Activated T-helper 1 cell treated with Interleukin-2 at 50 U/mL for 16 hours (primary cell): ENCODE measurements at places on chromosomes 13 and 19.
A peak's percentile ranks its signal among the peaks of the same experiment; 100 is the strongest.

DNA sequence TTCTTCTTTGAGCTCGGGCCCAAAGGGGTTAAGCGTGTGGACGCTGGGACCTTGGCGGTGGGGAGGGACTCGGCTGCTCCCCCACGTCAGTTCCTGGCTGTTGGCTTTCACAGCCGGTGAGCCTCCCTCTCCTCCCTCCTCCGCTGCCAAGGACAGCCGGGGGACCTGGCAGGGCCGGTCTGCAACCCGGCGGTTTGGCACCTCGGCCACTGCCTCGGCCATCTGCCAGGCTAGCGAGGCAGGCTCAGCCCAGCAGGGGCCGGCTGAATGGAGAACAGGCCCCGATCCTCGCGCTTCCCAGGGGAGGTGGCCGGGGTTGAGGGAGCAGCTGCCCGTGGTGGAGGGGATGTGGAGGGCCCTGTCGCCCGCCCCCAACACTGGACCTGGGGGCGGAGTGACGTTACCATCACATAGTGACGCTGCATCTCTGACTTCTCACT lies 5.0 kb downstream of the TLE5 start:
- DNase-seq = no peak

DNA sequence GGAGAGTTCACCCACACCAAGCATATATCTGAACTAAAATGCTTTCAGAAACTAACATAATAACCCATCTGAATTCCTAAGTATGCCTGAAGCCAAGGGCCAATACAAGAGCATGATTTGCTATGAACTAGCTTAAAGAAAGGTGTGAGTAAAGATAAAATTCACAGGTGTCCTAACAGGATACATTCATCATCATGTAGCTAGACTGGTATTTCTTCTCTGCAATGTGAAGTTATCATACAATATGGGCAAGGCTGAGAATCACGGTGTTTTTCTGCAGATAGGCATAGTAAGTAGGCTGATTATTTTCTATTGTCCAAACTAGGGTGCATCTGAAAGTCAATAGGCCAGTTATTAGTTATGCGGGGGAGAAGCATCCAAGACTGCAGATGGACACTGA lies 63.1 kb downstream of the STK24 start:
- DNase-seq = no peak

GRCh38 chr13:106696140-106696539 lies 128.2 kb upstream of the ARGLU1 start:
- no peak for DNase-seq

GRCh38 chr19:10975374-10976130 lies 14.7 kb downstream of the SMARCA4 start:
- no peak for DNase-seq

GRCh38 chr19:13100841-13101589 lies 1.6 kb downstream of the LYL1 start:
- no peak for DNase-seq

GRCh38 chr13:57877601-57878000 lies 246.1 kb downstream of the PCDH17 start:
- no peak for DNase-seq

DNA sequence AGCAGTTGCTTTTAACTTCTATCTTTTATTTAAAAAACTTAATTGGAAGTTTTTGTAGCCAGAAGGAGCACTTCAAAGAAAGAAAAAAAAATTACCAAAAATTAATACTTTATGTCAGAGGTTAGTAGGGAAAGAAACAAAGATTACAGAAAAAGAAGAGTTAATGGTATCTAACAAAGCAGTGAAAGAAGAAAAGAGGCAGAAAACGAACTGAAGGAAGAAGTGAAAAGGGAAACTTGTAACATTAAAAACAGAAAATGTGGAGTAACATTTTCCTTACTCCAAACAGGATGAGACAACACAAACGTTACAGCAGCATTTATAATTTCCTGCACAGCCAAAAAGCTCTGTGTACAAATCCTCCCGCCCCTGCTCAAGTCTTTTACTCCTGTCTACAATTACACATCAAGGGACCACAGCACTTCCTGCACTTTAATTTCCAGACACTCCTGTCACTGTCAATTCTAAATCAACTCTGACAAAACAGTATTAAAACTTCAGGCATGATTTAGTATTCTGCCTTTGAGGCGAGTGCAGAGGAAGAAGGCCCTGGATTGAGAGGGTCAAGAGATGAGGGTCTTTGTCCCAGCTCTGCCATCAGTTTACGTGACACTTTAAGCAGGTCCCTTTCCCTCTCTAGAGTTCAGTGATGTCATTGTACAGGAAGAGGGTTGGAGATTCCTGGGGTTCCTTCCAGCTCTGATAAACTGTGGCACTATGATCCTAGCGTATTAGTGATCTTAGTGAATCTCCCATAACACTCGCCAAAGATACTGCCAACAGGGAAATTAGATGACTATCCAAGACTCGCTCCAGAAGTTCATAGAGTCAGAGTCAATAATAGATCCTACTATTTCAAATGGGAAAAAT lies 53.2 kb upstream of the LSM14A start:
- DNase-seq = no peak

DNA sequence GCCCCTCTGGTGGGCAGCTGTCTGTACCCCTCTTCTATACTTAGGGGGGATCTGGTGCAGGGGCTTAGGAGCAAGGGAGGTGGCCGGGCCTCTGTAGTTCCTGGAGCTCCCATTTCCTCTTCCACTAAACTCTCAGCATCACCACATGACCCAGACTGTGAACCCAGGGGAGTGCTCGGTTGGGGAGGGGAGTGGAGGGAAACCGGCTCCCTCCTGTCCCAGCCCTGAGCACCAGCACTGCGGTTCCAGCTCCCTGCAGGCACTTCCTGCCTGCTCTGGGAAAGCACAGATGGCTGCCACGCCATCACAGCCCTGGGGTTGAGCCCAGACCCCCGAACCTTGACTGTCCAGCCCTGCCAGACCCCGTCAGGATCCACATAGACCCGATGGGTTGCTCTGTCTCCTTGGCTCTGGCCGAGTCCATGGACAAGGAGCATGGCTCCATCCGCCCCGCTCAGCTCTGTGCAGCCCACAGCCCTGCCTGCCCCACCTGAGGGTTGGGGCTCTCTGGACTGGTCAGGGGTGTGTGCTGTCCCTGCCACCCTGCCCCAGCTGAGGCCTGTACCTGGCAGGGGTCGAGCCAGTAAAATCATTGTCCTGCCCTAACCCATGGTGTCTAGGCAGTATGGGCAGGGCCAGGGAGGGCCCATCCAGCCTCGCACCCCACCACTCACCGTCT lies 36.0 kb upstream of the SLC7A10 start:
- DNase-seq = no peak

DNA sequence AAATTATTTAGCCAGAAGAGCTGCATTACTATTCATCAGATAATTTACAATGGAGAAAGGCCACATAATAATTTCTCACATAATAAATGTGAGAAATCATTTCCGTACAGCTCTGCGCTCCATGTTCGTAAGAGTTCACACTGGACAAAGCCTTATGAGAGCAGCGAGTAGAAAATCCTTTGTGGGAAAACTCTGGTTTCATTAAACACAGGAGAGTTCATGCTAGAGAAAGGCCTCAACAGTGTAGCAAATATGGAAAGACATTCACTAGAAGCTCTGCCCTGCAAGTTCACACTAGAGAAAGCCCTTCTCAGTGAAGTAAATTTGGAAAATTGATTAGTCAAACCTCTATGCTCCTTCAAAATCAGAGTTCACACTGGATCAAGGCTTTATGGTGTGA lies 8.4 kb downstream of the ZNF776 start:
- no peak for DNase-seq

DNA sequence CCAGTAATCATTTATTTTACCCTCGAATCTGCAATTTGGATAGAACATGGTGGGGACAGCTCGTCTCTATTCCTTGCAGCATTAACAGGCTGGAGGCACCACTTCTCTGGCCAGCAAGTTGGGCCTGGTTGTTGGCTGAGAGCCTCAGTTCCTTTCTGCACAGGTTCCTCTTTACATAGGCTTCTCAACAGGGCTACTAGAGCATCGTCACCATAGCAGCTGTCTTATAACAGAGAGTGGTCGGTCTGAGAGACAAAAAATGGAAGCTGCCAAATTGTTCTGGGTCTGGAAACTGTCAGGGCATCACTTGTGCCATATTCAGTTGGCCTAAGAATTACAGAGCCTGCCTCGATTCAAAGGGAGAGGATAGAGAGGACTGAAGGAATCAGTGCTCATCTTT lies 86.7 kb downstream of the DNAJC15 start:
- no peak for DNase-seq

- no peak for DNase-seq
Observed at GRCh38 chr13:44276061-44276460, 97.6 kb upstream of the SERP2 start.

DNA sequence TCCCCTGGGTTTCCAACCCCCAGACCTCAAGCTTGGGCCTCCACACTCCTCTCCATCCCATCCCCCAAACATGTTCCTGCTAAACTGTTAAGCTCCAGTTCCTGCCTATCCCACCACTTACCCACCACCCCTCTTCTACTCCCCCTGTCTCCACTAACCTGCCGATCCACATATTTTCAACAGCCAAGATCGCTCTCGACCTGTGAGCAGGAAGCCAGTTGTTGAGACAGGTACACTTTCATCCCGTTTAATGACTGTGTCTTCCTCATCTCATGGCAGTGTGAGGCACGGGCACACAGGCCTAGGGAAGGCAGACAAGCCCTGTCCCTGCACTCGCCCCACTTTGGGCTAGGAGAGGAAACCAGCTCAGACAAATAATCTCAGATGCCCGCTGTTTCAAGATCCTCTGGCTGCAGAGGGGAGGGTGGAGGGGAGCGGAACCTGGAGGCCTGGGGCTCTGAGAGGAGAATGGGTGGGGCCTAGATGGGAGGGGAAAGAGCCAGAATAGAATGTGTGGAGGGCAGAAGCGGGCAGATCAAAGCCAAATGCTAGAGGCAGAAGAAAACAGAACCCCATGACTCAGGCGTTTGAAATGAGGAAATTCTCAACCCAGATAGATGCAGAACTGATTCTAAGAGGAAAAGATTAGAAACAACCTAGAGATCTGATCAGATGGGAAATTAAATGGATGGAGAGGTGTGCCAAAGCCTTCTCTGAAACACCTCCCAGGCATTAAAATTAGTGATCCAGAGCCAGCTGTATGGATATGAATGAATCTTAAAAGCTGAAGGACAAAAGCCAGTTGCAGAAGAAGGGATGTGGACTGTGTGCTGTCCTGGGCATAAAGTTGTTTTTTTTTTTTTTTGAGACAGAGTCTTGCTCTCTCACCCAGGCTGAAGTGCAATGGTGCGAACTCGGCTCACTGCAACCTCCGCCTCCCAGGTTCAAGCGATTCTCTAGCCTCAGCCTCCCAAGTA lies 16.9 kb upstream of the CYP2S1 start:
- DNase-seq = peak; percentile 18

DNA sequence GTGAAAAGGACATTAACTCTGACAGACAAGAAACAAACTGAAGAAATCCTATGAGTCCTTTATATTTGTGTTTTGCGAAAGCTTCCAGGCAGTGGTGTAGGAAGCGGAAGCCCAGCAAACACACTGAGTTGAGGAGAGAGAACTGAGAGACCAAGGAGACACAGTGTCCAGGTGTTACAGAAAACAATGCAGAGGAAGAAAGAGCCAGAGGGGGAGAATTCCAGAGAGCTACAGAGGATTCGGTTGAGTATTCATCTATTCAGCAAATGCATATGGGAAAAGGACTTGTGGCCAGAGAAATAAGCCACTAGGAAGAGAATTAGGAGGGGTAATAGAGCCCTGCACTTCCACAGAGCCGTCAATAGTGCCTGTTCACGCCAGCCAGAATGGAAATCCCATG lies 183.5 kb downstream of the LIG4 start:
- no peak for DNase-seq
